Activated naive CD4-positive, alpha-beta T cell treated with anti-CD3 and anti-CD28 coated beads, Interleukin-2, amount 50 U/mL, for 72 hours (primary cell): ENCODE measurements at places on chromosomes 3 and 15. TPM values are rescaled to one million over a fixed set of nuclear protein-coding genes. Genes with fewer than 3 reads are reported as not detected.

GREM1 gene
- not detected for total RNA-seq

AMIGO3 gene
- not detected for total RNA-seq

ZNF592 gene
- total RNA-seq: 22.7 TPM

GOLGA6L9 gene
- total RNA-seq: 1.2 TPM

REC114 gene
- not detected for total RNA-seq

ACKR4 gene
- 1.2 TPM for total RNA-seq

ASB14 gene
- total RNA-seq: not detected

TRH gene
- not detected for total RNA-seq

SPATA12 gene
- not detected for total RNA-seq

GYG1 gene
- total RNA-seq: 10.7 TPM

KBTBD13 gene
- total RNA-seq: not detected

SLC27A2 gene
- 54.7 TPM for total RNA-seq

CCDC174 gene
- total RNA-seq: 19.8 TPM

BOC gene
- not detected for total RNA-seq

WWTR1 gene
- 0.99 TPM for total RNA-seq

SSR3 gene
- total RNA-seq: 205 TPM

FOXB1 gene
- total RNA-seq: 0.16 TPM

CCDC54 gene
- total RNA-seq: not detected

USP13 gene
- 6.5 TPM for total RNA-seq

MYO1E gene
- 2.1 TPM for total RNA-seq
